ENCODE measurements at places on chromosomes 3 and 15.

- DNase-seq, result no peak
These were observed at the start of gene LSAMP for GRCh38 chr3:116445311-116445841. LSAMP (minus strand) TSS chr3:116445487.

GRCh38 chr3:98777801-98778220 is 14.7 kb downstream of the ST3GAL6 start:
- no peak for DNase-seq

- no peak for DNase-seq
These were observed 53.8 kb upstream of the BOC start for GRCh38 chr3:113157408-113158030.

- DNase-seq, result no peak
These were observed 205.6 kb downstream of the NECTIN3 start for GRCh38 chr3:111277226-111277625.
